ENCODE measurements at places on chromosomes 11 and 22. TPM values are rescaled to one million over a fixed set of nuclear protein-coding genes. Genes with fewer than 3 reads are reported as not detected.

The HSCB gene
- 17.1 TPM for total RNA-seq

The NLRP14 gene
- total RNA-seq = 0.07 TPM

GRCh38 chr22:50015451-50016307 lies 3.1 kb upstream of the IL17REL start:
- peaks cover 61% of the 10 kb centered on the region for H3K27me3 ChIP-seq
- H3K36me3 ChIP-seq = no peaks in the 10 kb centered on the region
- H3K27ac ChIP-seq = no peak overlapping the region
- no peak overlapping the region for H3K4me3 ChIP-seq

The VWA5A gene
- total RNA-seq = 23.1 TPM

The CCDC87 gene
- total RNA-seq = 0.71 TPM

The LRP4 gene
- 27.6 TPM for total RNA-seq

DNA sequence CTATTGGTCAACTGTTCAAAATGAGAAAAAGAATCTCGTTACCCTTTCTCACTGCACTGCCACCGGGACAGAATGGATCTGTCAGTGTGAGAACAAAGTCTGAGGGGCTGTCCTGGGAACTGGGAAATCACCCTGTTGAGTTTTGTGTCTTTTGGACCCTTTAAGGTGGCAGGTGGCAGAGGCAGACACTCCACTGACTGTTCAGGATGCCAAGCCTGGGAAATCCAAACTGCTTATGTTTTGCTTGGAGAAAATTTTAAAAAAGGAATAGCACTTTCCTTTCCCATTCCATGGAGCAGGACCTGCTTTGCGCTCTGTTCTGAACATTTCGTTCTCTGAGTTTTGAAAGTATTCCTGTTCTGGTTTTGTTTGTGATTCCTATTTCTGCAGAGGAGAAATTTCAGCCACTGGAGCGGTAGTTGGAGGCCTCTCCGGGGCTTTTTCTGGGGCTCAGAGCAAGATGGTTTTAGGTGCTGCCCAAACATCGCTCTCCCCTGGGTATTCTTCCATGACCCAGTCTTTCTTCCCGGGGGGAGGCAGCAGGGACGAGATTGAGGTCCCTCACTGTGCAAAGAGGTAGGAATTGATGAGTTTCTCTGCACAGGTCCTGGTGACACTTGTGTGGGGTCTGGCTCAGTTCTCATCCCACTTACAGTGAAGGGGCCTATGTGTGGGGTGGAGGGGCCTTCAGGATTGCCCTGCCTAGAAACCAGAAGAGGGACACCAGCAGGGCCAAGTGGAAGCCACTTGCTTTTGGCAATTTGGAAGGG lies 138.5 kb upstream of the SYT13 start:
- no peak for DNase-seq
- H3K36me3 ChIP-seq = no peaks in the 10 kb centered on the region
- H3K4me3 ChIP-seq = no peak overlapping the region
- H3K27me3 ChIP-seq = peaks cover 4% of the 10 kb centered on the region

DNA sequence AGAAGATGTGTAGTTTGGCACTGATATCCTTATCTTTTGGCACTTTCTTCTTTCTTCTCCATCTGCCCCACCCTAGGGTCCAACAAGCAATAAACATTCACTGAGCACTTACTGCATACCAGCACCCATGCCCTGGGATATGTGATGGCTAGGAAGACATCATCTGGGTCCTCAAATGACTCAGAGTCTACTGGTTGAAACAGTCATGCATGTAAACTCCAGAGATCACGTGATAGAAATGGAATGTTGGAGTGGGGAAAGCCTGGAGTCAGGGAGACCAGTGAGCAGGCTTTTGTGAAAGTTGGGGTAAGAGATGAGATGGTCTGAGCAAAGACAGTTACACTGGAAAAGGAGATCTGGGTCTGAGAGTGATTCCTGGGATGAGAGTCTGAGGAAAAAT lies 724.9 kb upstream of the TENM4 start:
- H3K36me3 ChIP-seq = peaks cover 4% of the 10 kb centered on the region
- peaks cover 13% of the 10 kb centered on the region for H3K4me1 ChIP-seq
- H3K4me3 ChIP-seq = no peak overlapping the region
- no peak for DNase-seq
- H3K27me3 ChIP-seq = no peaks in the 10 kb centered on the region
- no peak overlapping the region for H3K27ac ChIP-seq

The RAB38 gene
- total RNA-seq = 17.5 TPM

GRCh38 chr11:44269369-44270351 lies 40.3 kb downstream of the ALX4 start:
- no peaks in the 10 kb centered on the region for H3K36me3 ChIP-seq
- DNase-seq = no peak
- H3K4me1 ChIP-seq = no peaks in the 10 kb centered on the region
- H3K27me3 ChIP-seq = no peaks in the 10 kb centered on the region
- H3K27ac ChIP-seq = no peak overlapping the region

- no peak overlapping the region for H3K4me3 ChIP-seq
- H3K27ac ChIP-seq = no peak overlapping the region
- H3K36me3 ChIP-seq = no peaks in the 10 kb centered on the region
These were observed 21.5 kb upstream of the GSTP1 start for GRCh38 chr11:67561971-67562619.

GRCh38 chr11:772429-773390 lies 4.6 kb downstream of the GATD1 start:
- H3K4me1 ChIP-seq = peaks cover 11% of the 10 kb centered on the region
- no peak overlapping the region for H3K27ac ChIP-seq
- DNase-seq = peak; percentile 12
- H3K4me3 ChIP-seq = no peak overlapping the region
- no peaks in the 10 kb centered on the region for H3K27me3 ChIP-seq
- peaks cover 9% of the 10 kb centered on the region for H3K36me3 ChIP-seq

DNA sequence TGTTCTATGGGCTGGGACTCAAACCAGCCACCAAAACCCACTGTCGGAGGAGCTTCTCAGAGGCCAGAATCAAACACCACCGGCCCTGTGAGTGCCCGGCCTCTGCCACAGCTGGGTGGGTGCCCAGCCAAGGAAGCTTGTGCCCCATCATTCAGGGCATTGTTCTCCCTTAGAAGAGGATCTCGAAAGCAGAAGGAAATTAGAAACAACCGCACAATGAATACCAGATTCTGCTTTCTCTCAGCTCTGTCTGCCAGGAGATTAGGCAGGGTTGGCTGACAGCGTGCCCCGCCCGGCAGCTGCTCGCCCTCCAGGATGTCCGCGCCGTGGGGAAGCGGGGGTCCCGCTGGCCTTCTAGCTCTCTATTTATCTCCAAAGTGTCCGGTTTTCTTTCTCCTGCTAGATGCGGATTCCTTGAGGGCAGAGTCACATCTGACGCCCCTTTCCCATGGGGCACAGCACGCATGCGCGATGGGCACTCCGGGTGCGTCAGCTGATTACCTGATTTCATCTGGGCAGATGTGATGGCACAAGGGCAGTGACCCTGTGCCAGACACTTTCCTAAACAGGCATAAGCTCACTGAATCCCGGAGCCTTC lies 25.5 kb downstream of the SCGB1A1 start:
- H3K27me3 ChIP-seq = no peaks in the 10 kb centered on the region
- H3K36me3 ChIP-seq = no peaks in the 10 kb centered on the region
- peak; percentile 41 for DNase-seq
- peak overlapping the region; percentile 67 for H3K27ac ChIP-seq
- peaks cover 14% of the 10 kb centered on the region for H3K4me1 ChIP-seq

The OR5B21 gene
- total RNA-seq = not detected

GRCh38 chr11:66639066-66639813 lies 737 bp downstream of the RBM4 start:
- H3K27ac ChIP-seq = peak overlapping the region; percentile 99
- peaks cover 64% of the 10 kb centered on the region for H3K4me1 ChIP-seq
- DNase-seq = no peak
- H3K27me3 ChIP-seq = no peaks in the 10 kb centered on the region

The SMIM35 gene
- total RNA-seq = not detected

The CABP7 gene
- 0.17 TPM for total RNA-seq

The TBX10 gene
- 0.21 TPM for total RNA-seq

The CLCF1 gene
- 0.48 TPM for total RNA-seq

- no peaks in the 10 kb centered on the region for H3K27me3 ChIP-seq
- no peaks in the 10 kb centered on the region for H3K36me3 ChIP-seq
- H3K4me3 ChIP-seq = peak overlapping the region; percentile 55
- peaks cover 24% of the 10 kb centered on the region for H3K4me1 ChIP-seq
- DNase-seq = peak; percentile 78
These were observed 57.4 kb downstream of the CLMP start for GRCh38 chr11:123137431-123138224.

The APLNR gene
- total RNA-seq = 0.53 TPM

GRCh38 chr11:26399336-26399735 lies 67.4 kb downstream of the ANO3 start:
- H3K27ac ChIP-seq = no peak overlapping the region
- H3K27me3 ChIP-seq = no peaks in the 10 kb centered on the region
- no peak overlapping the region for H3K4me3 ChIP-seq
- H3K36me3 ChIP-seq = no peaks in the 10 kb centered on the region

GRCh38 chr11:105870516-105871113 lies 151.4 kb downstream of the MSANTD4 start:
- no peak overlapping the region for H3K4me3 ChIP-seq
- H3K27ac ChIP-seq = no peak overlapping the region
- DNase-seq = no peak
- peaks cover 17% of the 10 kb centered on the region for H3K4me1 ChIP-seq
- H3K36me3 ChIP-seq = peaks cover 9% of the 10 kb centered on the region

DNA sequence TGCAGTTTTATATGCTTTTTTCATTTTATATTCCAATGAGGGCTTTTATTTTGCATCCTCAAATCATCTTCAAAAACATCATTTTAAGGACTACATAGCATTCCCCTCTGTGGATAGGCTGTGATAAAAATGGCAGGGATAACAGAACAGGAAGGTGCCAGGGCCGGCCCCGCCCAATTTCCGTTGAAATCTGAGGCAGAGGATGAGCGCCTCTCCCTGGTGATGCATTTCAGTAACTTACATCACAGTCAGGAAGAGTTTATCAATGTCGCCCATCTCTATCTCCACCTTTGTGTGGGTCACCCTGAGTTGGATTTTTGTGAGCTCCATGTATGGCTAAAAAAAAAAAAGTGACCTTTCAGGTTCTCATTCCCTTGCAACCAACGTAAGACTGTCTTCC lies 201.6 kb downstream of the DSCAML1 start:
- H3K27ac ChIP-seq = no peak overlapping the region
- peaks cover 12% of the 10 kb centered on the region for H3K4me1 ChIP-seq
- DNase-seq = no peak
- no peaks in the 10 kb centered on the region for H3K36me3 ChIP-seq
- no peaks in the 10 kb centered on the region for H3K27me3 ChIP-seq

The CD3E gene
- 0.85 TPM for total RNA-seq

DNA sequence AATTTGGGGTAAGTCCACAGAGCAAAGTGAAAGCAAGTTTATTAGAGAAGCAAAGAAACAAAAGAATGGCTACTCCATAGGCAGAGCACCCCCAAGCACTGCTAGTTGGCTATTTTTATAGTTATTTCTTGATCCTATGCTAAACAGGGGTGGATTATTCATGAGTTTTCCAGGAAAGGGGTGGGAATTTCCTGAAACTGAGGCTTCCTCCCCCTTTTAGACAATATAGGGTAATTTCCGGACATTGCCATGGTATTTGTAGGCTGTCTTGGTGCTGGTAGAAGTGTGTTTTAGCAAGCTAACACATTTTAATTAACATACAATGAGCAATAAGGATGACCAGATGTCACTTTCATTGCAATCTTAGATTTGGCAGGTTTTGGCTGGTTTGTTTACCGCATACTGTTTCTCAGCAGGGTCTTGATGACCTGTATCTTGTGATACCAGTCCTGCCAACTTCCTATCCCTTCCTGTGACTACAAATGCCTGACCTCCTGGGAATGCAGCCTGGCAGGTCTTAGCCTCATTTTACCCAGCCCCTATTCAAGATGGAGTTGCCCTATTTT lies 937 bp upstream of the C1QTNF6 start:
- peaks cover 26% of the 10 kb centered on the region for H3K36me3 ChIP-seq
- no peaks in the 10 kb centered on the region for H3K27me3 ChIP-seq
- no peak for DNase-seq
- peaks cover 46% of the 10 kb centered on the region for H3K4me1 ChIP-seq

- H3K27me3 ChIP-seq = no peaks in the 10 kb centered on the region
- H3K4me1 ChIP-seq = peaks cover 53% of the 10 kb centered on the region
- peak; percentile 68 for DNase-seq
These were observed 13.0 kb downstream of the LRP5 start for GRCh38 chr11:68325183-68325906.

The TRIM29 gene
- total RNA-seq = 0.11 TPM

The USP2 gene
- 7.3 TPM for total RNA-seq

The FAM227A gene
- 3.8 TPM for total RNA-seq

GRCh38 chr11:93131709-93132108 lies 66.1 kb downstream of the SLC36A4 start:
- H3K27ac ChIP-seq = no peak overlapping the region
- H3K27me3 ChIP-seq = no peaks in the 10 kb centered on the region
- H3K4me1 ChIP-seq = no peaks in the 10 kb centered on the region
- no peak overlapping the region for H3K4me3 ChIP-seq

DNA sequence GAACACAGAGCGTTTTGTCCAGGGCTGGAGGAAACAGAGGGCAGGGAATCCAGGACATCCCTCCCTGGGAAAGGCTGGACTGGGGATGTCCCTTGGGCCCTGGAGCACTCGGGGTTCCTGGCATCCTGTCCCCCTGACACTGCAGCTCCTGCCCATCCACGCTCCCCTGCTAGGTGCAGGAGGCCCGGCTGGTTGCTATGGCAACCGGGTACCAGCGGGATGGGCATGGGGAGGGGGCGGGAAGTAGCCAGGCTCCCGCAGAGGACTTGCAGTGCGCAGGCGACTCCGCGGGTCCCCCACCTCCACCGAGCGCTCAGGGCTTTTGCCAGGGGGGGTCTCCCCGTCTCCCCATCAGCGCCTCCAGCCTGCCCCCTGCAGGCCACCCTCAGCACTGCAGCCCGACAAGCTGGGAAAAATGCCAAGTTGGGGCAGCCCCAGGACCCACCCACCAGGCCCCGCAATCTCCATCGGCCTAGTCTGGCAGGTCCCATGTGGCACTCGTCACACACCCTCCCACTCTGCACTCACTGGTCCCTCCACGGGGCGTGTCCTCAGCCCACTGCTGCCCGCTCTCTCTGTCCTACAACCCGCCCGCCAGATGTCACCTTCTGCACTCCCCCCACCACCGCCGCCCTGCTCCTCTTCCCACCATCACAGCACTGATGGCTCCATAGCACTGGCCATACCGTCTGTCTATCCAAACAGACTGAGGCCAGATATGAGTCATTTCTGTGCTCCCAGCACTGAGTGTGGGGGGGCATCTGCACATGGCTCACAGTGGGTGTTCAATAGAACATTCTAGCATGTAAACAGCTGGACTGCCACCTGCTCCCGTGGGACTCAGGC lies 31.5 kb downstream of the KIAA0930 start:
- no peak overlapping the region for H3K4me3 ChIP-seq
- H3K27ac ChIP-seq = no peak overlapping the region
- peaks cover 21% of the 10 kb centered on the region for H3K4me1 ChIP-seq
- peak; percentile 84 for DNase-seq
- no peaks in the 10 kb centered on the region for H3K27me3 ChIP-seq

All from WTC11 (cell line).